ENCODE measurements at places on chromosomes 7 and 10. TPM values are rescaled to one million over a fixed set of nuclear protein-coding genes. Genes with fewer than 3 reads are reported as not detected.
A peak's percentile ranks its signal among the peaks of the same experiment; 100 is the strongest.

- no peak for DNase-seq
These were observed 429.7 kb downstream of the ARL4A start for GRCh38 chr7:13117103-13117502.

- peak; percentile 49 for DNase-seq
These were observed 1.0 kb downstream of the SRGN start for GRCh38 chr10:69088801-69089501.

DNA sequence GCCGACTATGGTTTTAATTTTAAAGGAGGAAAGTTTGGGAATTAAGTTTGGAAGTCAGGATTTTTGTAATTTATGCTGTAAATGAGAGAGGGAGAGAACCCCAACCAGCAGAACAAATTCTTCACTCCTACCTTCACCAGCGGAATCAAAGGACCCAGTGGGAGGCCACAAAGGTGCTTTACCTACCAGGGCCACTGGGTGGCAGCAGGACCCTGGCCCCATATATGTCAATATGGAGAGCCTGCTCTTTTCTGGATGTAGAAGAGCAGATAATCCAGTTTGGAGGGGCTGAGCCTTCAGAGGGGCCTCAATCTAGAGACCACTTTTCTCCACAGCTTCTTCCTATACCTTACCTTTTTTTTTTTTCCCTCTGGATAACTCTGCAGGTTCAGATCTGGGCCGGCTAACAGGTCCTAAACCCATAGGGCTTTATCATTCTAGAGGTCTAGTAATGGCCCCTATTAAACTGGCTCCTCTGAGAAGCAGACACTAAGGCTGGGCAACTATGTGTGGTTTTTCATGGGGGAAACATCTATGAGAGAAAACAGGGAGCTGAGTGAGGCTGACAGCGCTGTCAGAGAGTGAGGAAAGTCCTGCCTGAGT lies 8.5 kb upstream of the SCD start:
- peak; percentile 84 for DNase-seq

- DNase-seq, result no peak
These were observed 730.8 kb downstream of the SUGCT start for GRCh38 chr7:40865441-40866233.

DNA sequence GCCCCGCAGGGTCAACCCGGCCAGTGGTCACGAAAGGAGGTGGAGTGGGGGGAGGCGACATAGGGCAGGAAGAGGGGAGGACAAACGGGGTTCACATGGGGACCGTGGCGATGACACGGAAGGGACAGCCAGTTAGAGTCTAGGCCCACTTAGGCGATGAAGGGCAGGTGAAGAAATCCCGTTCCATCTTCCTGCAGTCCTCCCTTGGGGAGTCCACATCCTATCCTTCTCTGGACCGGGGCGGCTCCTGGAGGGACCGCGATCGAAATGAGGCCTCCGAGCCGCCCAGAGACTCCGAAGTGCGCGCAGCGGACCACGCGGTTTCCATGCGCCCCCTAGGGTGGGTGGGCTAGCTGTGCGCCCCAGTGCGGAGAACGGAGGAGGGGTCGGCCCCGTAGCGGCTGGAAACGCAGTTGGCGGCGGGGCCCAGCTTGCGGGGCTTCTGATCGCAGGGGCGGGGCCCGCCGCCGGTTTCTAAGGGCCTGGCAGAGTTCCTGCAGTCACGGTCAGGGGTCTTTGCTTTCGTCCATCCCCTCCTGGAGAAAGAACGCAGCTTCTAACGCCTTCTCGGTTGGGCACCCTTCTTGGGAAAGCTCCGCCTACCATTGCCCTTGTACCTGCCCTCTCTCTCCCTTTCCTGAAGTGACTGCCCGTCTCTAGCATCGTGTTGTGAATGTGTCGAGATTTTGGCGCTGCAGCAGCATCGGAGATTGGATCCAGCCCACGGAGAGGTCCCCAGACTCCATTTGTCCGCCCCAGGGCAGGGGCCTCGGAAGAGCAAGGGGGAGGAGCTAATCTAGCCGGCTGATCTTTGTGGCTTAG lies 17.9 kb upstream of the TMEM225B start:
- peak; percentile 65 for DNase-seq

GRCh38 chr7:25718596-25718995 lies 433.4 kb upstream of the NFE2L3 start:
- DNase-seq, result no peak

DNA sequence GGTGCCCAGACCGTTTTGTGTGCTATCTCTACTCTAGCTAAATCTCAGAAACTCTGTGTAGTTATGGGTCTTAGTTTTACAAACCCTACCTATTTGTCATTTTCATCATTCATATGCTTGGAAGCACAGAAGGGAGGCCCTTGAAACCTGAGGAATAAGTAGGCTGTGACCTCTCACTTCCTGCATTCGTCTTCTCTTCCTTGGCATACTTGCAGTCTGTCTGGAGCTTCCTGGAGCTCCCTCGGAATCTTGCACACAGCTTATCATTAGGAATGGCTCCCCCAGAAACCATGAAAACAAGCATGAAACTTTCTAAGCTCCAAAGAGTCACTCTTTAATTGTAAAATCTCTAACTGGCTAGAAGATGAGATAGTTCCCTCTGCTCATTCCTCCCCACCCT lies 376.9 kb upstream of the MYO3A start:
- DNase-seq, result no peak

DNA sequence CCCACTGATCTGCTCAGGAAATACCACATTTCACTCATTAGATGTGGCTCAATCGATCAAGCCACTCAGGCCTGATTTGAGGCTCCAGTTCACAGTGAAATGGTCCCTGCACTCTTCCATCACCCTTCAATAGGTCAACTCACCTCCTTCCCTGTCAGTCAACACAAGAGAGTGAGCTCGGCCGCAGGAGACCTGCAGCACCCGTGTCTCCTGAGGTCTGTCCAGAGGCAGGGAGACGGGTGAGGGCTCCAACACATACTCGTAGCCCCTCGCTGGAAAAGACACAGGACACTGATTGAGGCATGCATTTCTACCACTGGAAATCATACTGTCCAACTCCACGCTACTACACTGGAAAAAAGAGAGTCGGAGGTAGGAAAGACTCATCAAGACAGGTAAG lies 7.1 kb downstream of the RCC1L start:
- no peak for DNase-seq

DNA sequence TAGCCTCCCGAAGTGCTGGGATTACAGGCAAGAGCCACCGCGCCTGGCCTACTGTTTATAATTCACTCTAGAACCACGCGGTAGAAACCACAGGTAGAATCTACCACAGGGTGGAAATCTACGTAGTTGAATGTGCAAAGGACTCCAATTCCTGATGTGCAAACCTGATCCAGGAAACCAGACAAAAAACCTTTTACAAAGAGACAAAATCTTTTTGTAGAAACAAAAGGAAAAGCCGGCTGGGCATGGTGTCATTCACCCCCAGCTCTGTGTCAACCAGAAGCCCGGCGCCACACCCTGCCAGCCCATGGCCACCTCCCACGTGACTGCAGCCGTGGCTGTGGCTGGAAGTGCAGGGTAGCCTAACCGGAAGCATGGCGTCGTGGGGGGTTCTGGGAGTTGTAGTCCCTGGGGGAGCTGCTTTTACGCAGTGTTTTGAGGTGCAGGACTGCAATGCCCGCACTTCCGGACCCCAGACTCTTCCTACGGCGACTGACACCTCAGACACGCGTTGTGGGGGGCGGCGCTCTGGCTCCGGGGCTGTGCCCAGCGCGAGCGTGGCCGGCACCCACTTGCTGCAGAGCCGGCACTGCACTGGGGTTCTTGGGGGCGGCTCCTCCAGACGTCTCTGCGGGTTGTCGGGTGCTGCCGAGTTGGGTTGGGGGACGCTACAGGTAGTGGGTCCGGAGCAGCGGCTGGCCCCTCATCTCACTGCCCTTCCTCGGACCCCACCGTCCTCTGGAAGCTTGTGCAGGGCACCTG lies 41.5 kb upstream of the RNF216 start:
- peak; percentile 97 for DNase-seq

DNA sequence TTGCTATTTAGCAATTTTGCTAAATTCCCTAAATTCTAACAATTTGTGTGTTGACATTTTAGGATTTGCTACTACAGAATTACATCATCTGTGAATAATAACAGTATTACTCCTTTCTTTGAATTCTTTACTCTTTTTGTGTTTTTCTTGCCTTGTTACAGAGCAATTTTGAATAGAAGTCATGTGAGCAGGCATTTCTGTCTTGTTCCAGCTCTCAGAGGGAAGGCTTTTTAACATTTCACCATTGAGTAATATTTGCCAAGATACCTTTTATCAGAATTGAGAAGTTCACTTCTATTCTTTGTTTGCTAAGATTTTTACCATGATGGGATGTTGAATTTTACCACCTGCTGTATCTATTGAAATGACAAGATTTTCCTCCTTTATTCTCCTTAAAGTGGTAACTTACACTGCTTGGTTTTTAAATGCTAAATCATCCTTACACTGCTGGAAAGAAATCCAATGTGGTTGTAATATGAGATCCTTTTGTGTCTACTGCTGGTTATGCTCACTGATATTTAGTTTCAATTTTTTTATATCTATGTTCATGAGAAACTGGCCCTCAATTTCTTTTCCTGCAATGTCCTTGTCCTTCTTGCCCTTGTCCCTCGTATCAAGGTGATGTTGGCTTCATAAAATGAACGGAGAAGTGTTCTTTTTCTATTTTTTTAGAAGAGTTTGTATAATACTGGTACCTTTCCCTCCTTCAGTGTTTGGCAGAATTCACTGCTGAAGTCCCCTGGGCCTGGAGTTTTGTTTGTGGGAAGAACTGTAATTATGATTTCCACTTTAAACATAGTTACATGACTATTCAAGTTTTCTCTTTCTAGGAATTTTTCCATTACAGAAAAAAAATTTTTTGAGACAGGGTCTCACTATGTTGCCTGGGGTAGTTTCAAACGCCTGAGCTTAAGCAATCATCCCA lies 50.3 kb upstream of the ATP6V0A4 start:
- DNase-seq, result no peak

- DNase-seq, result peak; percentile 66
These were observed 4.4 kb upstream of the ARID5B start for GRCh38 chr10:61896854-61897661.

DNA sequence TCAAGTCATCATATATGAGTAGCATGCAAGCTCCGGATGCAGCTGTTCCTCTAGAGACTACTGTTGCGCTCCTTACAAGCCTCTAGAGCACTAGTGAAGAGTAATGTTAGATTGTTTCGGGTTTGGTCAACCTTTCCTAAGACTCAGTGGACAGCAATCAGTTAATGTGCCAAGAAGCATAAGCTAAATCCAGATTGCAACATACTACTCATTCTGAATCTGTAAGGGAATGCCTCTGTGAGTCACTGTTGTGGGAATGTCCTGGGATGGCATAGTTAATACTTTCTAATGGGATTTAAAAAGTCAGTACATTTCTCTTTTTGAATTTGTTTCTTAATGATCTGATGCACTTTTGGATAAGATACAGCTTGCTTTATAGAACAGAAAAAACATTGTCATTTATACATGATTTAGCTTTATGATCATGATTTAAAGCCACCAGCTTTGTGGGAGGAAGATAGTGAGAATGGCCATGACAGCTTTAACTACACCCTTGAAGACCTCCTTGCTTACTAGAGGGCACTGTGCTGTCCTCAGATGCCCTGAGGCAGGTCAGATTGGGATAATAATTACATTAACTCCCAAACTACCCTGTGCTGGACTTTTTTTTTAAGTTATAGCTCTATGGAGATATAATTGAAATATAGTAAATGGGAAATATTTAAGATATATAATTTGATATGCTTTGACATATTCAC lies 138.4 kb downstream of the SDK1 start:
- DNase-seq, result no peak

GRCh38 chr7:13989949-13990305 lies 461 bp upstream of the ETV1 start:
- DNase-seq, result no peak

- no peak for DNase-seq
These were observed 237.4 kb downstream of the PCLO start for GRCh38 chr7:82925331-82925730.

- no peak for DNase-seq
These were observed 658.1 kb upstream of the MGMT start for GRCh38 chr10:128808921-128809440.

DNA sequence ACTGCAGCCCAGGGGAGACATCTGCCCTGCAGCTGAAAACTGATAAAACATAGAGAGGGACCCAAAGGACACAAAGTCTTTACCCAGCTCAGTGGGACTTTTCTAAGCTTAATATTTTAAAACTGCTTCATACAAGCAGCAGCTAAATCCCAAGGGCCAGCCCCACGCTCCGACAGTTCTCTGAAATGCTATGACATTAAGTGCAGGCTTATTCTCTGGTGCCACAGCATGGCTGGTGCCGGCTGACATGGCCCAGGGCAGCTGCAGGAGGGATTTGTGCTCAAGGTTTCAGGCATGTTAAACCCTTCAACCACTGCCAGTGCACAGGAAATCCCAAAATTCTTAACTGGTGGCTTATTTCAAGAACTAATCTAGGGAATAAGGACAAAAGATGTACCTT lies 170.9 kb downstream of the PARD3 start:
- DNase-seq, result no peak

DNA sequence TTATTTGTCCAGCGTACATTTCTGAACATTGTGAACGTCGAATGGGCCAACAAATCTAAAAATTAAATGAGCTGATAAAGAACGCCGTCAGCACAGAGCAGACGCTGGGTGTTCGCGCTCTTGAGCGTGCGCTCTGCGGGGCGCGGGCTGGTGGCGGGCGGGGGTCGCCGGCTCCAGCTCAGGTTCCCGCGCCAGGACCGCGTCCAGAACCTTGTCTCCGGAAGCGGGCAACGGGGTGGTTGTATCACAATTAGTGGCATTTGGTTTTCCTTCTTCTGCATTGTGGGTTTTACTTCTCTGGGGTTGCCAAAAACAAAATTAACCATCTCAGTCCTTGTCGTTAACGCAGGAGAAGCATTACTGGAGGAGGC lies 2.4 kb downstream of the CYP2E1 start:
- DNase-seq, result no peak

GRCh38 chr7:106247841-106248240 lies 36.9 kb downstream of the NAMPT start:
- DNase-seq, result no peak

DNA sequence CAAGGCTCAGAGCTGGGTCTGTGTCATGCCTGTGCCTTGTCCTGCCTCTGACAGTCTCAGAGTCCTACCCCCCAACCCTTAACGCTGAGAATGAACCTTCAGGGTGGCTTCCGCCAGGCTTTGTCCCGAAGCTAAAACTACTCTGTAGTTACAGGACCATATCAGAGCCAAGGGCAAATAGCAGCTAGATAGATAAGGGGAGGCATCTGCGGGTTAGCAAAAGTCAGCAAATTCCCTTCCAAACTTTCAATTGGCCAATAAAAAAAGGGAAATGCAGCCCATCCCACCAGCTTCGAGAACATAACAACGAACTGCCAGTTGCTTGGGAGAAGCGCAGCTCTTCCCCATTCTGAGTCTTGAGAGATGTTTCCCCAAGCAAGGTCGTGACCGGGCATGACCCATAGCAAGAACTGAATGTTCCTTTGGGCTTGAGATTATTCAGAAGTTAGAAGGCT lies 17.7 kb downstream of the CCL24 start:
- DNase-seq, result no peak

- no peak for DNase-seq
These were observed 94.0 kb upstream of the PPP2R2D start for GRCh38 chr10:131806646-131807317.

ATP6V0A4 gene
- 0.38 TPM for total RNA-seq

SORCS1 gene
- total RNA-seq, result not detected

RNLS gene
- 2.6 TPM for total RNA-seq

ASAH2 gene
- 0.60 TPM for total RNA-seq

SPACDR gene
- 5.6 TPM for total RNA-seq

AKR1C1 gene
- 0.60 TPM for total RNA-seq

MRPL43 gene
- total RNA-seq, result 38.2 TPM

VSTM2A gene
- not detected for total RNA-seq

NME8 gene
- not detected for total RNA-seq

HERPUD2 gene
- total RNA-seq, result 37.5 TPM

RBP4 gene
- total RNA-seq, result not detected
